ENCODE measurements at places on chromosomes 5 and 9.

- DNase-seq, result no peak
These were observed 156.2 kb upstream of the S1PR3 start for GRCh38 chr9:88835038-88835466.

- DNase-seq, result peak; percentile 72
These were observed 171.2 kb downstream of the DOCK8 start for GRCh38 chr9:385818-386398.

DNA sequence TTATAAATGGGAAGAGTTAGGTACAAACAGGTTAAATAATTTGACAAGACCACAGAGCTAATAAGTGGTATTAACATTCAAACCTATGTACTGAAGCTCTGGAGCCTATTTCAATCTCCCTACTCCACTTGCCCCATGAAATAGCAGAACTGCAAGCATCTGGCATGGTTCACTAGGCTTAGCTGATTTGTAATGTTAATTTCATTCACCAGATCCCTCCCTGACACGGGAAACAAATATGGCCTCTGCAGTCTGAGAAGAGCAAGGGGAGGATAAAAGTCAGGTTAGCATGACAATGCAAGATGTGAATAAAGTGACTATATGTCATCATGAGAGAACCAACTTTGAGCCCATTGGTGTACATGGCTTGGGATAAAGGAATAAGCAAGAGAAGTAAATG is 428.8 kb downstream of the BRINP1 start:
- DNase-seq, result peak; percentile 11

- DNase-seq, result no peak
These were observed 8.3 kb downstream of the UGCG start for GRCh38 chr9:111904891-111905291.

GRCh38 chr5:133006653-133007052 is 19.7 kb downstream of the ZCCHC10 start:
- DNase-seq, result no peak

DNA sequence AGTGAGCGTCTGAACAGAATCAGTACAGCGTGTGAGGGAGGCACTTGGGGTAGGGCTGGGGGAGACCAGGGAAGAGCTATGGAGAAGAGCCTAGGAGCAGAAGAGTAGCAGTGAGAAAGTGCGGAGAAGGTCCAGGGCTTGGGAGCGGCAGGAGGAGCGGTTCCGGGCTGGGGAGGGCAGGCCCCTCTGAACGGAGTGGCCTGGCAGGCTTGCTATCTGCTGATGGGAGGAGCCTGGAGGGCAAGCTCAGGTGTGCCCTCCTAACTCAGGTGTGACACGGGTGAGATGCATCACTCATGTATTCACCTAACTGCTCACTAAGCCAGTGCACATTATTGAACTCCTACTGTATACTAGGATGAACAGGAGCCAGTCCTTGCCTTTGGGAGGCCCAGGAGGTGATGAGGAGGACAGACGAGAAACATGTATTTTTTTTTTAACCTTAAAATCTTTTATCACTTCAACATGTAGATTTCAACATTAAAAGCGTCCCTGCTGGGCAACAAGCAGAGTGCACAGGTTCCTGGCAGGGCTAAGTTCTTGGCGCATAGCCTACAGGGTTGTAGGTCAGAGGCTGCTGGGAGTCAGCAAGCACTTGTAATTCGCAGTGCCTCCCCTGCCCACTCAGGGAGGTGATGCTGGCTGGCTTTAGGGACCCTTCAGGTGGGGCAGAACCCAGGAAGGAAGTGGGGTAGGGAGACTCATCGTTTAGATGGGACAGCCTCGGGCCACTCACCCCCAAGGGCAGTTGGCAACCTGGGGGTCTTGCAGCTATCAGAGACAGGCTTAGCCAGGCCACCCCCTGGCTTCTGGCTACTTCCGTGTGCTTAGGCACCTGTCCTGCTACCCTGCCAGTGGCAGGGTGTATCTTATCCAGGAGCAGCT is 55.5 kb downstream of the TMOD1 start:
- no peak for DNase-seq

DNA sequence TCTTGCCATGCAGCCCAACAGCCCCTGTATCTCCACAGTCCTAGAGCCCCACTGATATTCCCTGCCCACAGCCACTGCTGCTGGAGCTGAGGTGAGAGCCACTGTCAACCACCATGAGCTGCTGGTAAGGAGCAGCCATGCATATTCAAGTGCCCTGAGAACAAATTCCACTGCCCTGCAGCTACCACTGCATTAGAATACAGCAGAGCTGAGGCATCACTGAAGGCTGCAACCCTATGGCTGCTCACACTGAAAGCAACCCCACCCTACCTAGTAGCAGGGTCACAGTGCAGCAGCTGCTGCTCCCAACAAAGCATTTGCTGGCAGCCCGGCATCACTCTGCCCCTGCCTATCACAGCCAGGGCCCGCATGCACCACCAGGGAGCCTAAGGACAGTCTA is 68.6 kb downstream of the SKIC3 start:
- no peak for DNase-seq
